HFFc6 (cell line): ENCODE measurements at places on chromosomes 5 and 9.

- DNase-seq, result peak; percentile 65
These were observed 2.2 kb downstream of the RAD1 start for GRCh38 chr5:34913072-34913471.

DNA sequence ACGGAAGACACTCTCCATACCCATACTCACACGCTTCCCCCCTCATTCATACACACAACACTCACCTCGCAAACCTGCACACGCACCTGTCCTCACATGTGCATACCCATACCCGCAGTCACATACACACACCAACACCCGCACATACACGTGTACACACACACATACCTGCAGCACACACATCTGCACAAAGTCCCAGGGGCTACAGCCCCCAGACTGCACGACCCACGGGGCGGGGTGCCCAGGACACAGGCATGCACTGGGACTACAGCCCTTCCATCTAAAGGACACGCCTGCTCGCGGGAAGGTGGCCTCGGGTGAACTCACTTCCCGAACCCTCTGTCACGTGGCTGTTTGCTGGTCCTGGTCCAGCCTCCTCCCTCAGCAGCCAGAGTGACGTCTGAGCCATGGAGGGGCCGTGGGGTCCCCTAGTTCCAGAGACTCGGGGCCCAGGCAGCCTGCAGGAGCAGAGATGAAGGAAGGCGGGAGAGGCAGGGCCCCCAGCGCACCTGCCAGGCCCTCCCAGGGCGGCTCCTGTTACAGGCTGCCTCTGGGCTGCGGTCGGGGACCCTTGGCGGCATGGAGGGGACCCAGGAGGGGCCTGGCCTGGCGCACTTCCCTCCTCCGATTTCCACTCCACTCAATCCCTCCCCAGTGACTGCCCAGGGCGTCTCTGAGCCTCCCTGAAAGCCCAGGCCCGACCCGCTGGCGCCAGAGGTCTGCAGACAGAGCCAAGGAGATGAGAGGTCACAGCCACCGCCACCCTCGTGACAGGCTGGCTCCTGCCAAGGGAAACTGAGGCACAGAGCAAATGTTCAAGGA lies 8.1 kb downstream of the SLC12A7 start:
- DNase-seq, result no peak

DNA sequence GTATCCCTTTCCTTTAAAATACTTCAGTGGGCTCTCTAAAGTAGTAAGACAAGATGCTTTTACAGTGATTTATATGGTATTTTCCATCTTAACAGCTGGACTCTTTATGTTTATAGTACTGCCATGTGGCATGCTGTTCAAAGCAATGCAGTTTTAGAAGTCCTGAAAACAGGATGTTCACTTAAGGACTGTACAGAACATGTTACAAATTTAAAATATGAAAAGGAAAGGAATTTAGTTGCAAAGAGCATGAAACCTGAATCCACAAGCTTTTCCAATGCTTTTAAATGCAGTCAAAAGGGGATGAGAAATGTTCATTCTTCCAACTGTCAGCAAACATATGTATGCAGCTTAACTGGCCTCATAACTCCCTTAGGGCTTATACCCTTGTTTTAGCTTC lies 580.2 kb downstream of the EFNA5 start:
- DNase-seq, result no peak

GRCh38 chr5:170046241-170046640 lies 59.5 kb upstream of the FOXI1 start:
- no peak for DNase-seq

DNA sequence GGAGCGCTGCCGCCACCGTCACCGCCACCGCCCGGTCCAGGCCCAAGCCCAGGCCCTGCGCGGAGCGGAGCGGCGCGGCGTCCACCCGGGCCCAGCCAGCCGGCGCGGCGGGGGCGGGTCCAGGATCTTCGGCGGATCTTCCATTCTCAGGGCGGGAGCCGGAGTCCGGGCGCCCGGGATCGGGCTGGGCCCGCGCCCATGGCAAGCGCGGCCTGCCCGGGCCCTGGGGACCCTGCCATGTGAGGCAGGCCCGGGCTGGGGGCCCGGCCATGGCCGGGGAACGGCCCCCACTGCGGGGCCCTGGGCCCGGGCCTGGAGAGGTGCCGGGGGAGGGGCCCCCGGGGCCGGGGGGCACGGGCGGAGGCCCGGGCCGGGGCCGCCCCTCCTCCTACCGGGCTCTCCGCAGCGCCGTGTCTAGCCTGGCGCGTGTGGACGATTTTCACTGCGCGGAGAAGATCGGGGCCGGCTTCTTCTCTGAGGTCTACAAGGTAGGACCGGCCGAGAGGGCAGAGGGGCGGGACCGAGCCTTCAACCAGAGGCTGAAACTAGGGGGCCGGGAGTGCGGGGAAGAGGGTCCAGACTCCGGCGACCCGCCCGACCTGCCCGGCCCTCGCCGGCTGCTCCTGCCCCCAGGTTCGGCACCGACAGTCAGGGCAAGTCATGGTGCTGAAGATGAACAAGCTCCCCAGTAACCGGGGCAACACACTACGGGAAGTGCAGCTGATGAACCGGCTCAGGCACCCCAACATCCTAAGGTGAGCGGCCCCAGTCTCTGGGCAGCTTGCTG lies 482 bp downstream of the TESK1 start:
- DNase-seq, result no peak
